ENCODE measurements at places on chromosomes 3 and 15.

DNA sequence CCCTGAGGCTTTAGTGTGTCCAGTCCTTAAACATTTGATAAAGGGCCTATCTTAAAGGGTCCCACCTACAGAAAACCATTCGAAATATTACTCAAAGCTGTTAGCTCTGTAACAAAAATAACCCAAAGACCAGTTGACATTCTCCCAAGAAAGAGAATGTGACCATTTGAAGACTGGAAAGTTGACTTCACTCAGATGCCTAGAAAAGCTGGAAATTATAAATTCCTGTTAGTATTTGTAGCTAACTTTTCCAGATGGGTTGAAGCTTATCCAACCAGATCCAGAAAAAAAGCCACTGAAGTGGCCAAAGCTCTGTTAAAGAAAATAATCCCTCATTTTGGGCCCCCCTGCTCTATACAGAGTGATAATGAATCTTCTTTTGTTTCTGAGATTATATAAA is 408.4 kb downstream of the PLOD2 start:
- DNase-seq, result no peak

GRCh38 chr3:85979034-85979433 is 1011.9 kb downstream of the VGLL3 start:
- DNase-seq, result no peak

GRCh38 chr3:194109192-194109863 is 26.6 kb upstream of the HES1 start:
- no peak for DNase-seq

GRCh38 chr15:29708519-29708918 is 113.7 kb downstream of the TJP1 start:
- DNase-seq, result no peak

DNA sequence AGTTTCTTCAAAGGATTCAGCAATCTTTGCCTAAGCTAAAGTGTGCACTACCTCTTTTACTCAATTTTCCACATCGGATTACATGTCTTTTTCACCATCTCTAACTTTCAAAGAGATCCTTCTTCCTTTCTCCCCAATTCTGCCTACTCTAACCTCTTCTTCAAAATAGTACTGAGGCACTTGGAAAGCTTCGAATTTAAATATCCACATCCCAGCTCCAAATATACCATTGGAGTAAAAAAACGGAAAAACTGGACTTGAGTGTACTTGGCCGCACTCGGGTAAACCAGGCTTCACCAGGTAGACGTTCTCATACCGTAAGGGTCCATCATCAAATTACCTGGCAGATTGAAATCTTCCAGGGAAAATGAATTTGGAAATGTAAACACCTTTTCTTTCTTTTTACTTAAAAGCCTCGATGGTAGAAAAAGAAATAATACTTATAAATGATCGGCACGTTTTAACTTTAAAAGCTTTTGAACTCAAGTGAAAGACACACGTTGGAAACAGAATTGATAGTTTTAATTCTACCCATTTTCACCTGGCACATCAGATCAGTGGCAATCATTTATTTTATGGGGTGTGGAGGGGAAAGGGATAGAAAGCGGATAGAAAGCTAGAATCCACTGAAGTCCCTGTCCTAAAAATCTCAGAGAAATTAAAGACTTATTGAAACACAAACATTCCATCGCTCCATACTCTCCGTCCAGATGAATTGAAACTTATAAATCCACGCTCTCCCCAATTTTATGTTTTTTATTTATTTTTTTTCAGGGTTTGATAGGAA is 8.2 kb upstream of the MEIS2 start:
- DNase-seq, result no peak

- DNase-seq, result peak; percentile 48
Observed at GRCh38 chr15:25850154-25851111, 12.7 kb downstream of the ATP10A start.

- no peak for DNase-seq
Observed at GRCh38 chr3:61877359-61878138, 316.2 kb downstream of the PTPRG start.

DNA sequence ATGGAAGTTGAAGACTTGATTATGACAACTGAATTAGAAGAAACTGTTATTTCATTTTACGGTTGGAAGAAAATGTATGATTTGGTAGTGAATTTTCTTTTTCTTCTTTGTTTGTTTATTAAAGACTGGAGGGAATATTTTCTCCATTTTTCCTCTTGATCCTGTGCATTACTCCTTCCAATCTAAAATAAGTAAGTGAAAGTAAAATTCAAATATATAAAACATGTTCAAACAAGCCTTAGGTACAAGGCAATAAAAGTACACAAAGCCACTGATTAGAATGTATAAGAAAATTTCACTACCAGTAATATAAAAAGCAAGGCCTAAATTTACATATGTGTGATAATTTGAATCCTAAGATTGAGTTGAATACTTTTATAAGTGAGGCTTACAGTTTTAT is 181.2 kb upstream of the MME start:
- no peak for DNase-seq

DNA sequence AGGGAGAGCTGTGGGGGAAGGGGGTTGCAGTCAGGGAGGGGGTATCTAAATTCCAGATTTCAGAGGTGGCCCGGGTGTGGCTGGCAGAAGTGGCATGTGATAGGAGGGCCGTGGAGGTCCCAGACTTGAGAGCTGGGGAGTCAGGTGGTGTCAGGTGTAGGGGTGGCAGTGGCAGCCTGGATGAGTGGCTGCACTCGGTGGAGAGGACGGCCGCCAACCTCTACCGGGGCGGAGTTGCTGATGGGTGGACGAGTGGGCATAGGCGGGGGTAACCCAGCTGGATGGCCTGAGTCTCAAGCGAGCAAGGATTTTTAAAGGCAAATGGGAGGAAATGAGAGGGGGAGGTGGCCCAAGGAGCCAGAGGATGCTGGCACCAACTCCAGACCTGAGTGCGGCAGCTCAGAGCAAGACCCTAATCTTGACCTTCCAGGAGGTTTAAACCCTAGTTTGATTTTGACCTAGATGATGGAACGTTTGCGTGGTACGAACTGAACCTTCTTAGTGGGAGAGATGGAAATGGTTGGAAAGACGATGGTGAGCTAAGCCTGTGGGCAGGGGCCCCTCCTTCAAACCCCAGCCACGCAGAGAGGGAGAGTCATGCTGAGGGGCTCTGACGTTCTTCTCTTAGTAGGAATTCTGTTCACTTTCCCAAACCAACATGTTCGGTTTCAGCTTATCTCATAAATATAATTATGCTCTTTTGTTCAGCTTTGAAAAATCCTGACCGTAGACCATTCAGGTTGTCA is 8.0 kb downstream of the TRAK1 start:
- DNase-seq, result no peak

DNA sequence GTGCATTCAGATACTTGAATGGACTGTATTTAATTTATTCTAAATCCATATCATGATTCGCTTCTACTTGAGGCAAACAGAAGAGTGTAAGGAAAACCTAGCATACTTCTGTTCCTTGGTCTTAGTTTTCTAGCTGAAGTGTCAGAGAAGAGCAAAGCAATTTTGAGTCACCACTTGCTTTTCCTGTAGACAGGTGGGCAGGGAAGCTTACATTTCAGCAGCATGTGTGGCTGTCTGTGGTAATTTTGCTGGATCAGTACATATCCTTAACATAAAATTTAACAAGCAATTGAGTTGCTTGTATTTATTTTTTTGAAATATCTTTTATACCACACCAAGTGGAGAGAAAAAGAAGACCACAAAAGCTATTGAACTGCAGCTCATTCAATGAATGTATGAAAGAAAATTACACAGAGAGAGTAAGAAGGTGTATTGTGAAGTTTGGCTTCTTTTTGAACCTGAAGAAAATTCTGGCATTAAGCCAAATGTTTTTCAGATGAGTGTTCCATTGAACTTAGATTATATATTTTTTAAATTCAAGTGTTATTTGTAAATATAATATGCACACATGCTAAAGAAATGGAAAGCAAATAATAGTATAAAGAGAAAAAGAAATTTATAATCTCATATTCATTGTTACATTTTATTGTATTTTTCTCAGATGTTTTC is 747.6 kb downstream of the NAALADL2 start:
- no peak for DNase-seq

DNA sequence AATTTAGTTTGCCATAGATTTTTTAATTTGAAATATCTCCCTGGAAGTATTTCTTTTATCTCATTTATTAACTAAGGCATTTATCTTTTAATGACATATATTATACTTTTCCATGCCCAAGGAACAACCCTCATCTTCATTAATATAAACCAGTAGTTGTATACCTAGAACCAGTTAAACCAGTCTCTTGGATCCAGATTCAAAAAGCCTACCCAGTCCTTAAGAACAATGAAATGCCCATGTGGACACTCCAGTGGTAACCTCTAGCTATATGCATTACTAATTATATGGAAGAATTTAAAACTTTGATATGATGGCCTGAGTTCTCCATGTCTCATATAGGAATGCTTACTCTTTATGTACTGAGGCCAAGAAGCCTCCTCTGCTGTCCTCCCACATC is 4.8 kb downstream of the SIDT1 start:
- no peak for DNase-seq

- no peak for DNase-seq
Observed at GRCh38 chr15:56184516-56184915, 59.2 kb downstream of the RFX7 start.

DNA sequence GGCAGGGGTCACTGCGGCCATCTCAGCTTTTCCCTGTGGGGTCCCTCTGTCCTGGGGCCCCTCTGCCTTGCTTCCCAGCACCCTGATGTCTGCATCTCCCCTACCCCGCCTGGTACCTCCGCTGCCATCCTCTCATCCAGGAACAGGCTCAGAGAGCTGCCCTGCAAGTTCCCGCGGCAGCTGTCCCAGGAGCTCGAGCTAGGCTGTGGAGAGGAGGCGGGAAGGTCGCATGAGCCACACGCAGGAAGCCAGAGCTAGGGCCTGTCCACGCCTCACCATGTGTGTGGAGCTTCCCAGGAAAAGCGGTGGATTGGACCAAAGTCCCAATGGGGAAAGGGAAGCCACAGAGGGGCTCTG is 12.5 kb downstream of the PLA2G4B start:
- no peak for DNase-seq
